ENCODE measurements at places on chromosomes 16 and 17.

GRCh38 chr16:47528431-47528830, 67.3 kb downstream of the PHKB start:
- no peak for DNase-seq

GRCh38 chr16:27980919-27981700, 82.4 kb downstream of the GSG1L start:
- no peak for DNase-seq

GRCh38 chr17:4811471-4811870, 4.5 kb downstream of the PLD2 start:
- DNase-seq = no peak

DNA sequence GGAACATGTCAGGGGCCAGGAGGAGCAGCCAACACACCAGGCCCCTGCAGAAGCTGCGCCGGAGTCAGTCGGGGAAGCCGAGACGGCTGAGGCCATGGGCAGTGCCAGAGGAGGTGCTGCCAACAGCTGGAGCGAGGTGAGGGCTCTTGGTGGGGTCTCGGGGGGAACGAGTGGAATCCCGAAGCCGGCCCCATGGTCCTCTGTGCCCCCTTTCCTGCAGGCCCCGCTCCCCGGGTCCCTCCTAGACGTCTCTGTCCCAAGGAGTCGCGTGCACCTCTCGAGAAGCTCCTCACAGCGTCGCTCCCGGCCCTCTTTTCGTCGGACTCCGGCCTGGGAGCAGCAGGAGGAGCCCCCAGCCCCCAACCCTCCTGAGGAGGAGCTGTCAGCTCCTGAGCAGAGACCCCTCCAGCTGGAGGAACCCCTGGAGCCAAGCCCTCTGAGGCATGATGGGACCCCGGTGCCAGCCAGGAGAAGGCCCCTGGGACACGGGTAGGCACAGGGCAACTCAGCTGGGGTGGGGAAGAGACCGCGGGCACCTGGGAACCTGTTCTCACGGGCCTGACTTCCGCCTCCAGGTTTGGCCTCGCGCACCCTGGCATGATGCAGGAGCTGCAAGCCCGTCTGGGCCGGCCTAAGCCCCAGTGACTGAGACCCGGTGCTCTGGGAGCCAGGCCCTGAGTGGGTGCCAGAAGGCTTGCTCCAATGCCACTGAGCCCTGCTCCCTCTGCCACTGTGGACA, 3.6 kb downstream of the APOBR start:
- no peak for DNase-seq

- DNase-seq = no peak
Measured at GRCh38 chr16:62712566-62712965, 676.3 kb upstream of the CDH8 start.

- no peak for DNase-seq
Measured at GRCh38 chr16:68190736-68191510, 45.0 kb downstream of the ESRP2 start.

All from stimulated activated CD8-positive, alpha-beta memory T cell treated with anti-CD3 and anti-CD28 coated beads, Interleukin-15, amount 100 ng/mL, for 48 hours (primary cell).